Kidney (tissue), 22 donors: ENCODE measurements at places on chromosomes 6 and 20. TPM values are rescaled to one million over a fixed set of nuclear protein-coding genes. Genes with fewer than 3 reads are reported as not detected.

DNA sequence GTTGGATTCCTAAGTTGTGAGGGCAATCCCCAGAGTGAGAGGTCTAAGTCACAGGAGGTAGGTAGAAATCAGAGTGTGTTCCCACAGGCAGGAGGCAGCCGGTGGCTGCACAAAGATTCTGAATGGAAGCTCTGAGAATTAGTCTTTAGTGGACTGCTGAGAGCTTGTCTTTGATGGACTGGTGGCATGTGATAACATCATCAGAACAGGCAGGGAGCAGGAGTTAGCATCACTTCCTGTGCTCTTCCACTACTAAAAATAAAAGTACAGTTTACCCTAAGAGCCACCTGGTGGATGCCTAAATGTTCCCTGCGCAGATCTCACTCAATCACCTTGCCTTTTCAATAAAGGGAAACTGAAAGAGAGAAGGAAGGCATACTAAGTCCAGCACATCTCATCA, 294.6 kb upstream of the POU3F2 start:
- DNase-seq: no peak

Gene MRPS10
- total RNA-seq: 28.0 TPM

Gene GSTA2
- total RNA-seq: 0.28 TPM

Gene SRMS
- total RNA-seq: 0.38 TPM

GRCh38 chr20:63337786-63338420, 23.2 kb downstream of the CHRNA4 start:
- DNase-seq: no peak

GRCh38 chr20:25297141-25297905, 49.4 kb downstream of the PYGB start:
- DNase-seq: no peak

DNA sequence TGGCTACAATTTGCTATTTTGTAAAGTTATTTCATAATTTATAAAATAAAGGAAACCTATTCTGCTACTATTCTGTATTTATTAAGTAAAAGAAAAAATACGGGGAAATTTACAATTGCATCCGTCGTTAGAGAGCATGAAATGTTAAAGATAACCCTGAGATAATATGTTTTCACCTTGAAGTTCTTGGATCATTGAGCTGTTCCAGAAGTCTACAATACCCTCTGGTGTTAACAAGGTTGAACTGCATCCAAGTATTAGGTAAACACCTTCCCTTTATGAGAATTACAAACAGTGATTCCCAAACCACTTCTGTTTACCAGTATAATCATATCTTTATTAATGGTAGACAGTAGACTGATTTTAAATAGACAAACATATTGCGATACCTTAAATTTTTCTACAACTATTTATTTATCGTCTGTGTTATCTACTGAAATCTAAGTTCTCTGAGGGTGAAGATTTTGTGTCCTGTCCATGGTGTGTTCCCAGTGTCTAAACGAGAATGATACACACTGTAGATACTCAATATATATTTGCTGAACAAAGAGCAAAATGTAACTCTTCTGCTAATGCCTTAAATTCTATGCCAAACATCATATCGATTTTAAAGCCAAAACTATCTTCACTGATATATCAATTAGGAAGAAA, 28.2 kb downstream of the TBC1D32 start:
- peak; percentile 67 for DNase-seq

- DNase-seq: no peak
These were observed 47.0 kb downstream of the ZDHHC14 start for GRCh38 chr6:157427969-157428368.

- DNase-seq: no peak
These were observed 79.4 kb downstream of the JAG1 start for GRCh38 chr20:10594296-10594868.

DNA sequence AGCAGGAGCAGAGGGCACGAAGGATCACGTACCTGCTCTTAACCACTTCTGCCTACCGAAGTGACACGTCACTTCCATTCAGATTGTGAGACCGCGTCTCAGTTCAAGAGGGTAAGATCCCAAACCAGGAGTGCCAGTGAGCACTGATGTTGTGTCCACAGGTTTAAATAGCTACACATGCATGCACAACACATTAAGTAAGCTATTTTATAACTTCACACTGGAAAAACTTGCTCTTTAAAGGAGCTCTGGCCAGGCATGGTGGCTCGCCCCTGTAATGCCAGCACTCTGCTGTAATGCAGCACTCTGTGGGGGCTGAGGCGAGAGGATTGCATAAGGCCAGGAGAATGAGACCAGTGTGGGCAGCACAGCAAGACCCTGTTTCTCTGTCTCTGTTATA, 21.1 kb downstream of the ABHD12 start:
- DNase-seq: no peak

DNA sequence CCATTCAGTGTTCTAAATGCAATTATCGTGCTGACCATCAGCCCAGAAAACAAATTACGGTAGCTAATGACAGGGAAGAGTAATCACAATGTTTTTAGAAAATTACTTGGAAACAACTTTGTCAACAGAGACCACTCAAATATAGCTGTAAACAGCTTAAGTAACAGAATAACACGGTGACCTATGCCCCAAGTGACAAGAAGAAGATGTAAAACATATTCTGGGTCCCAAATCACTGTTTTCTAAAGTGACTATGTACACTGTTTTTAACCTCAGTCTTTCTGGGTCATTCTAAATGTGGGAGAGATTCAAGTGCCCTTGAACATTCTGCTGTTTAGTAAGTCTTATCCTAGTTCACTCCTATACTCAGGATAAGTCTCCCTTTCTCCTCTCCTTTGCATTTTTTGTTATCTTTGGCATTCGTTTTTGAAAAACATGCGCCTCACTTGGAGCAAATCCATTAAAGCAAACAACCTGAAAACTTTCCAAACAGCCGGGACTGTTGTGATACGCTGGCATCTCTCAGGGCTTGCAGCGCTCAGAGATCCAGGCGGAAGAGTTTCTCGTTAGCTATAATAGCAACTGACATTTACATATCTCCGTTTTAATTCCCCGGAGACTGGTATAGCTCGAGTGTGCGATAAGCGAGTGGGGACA, 114.5 kb upstream of the SOX4 start:
- peak; percentile 74 for DNase-seq

GRCh38 chr20:63087236-63087871, 80.6 kb upstream of the BHLHE23 start:
- DNase-seq: peak; percentile 41

DNA sequence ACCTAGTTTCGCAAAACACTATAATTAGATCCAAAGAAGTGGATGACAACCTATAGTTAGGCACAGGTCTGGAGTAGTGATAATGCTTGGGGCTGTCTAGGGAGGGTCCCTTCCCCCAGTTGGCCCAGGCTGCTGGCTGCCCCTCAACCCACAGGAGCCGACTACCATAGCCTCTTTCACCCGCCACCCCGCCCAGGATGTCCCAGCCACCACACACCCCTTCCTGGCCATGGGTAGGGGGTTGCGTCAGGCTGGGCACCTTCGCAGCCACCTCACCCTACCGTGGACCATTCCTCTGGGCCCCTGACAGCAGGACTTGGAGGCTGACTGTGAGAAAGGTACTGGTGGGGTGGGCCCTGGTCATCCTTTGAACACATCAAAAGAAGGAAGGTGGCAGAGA, 8.5 kb downstream of the TFEB start:
- no peak for DNase-seq

DNA sequence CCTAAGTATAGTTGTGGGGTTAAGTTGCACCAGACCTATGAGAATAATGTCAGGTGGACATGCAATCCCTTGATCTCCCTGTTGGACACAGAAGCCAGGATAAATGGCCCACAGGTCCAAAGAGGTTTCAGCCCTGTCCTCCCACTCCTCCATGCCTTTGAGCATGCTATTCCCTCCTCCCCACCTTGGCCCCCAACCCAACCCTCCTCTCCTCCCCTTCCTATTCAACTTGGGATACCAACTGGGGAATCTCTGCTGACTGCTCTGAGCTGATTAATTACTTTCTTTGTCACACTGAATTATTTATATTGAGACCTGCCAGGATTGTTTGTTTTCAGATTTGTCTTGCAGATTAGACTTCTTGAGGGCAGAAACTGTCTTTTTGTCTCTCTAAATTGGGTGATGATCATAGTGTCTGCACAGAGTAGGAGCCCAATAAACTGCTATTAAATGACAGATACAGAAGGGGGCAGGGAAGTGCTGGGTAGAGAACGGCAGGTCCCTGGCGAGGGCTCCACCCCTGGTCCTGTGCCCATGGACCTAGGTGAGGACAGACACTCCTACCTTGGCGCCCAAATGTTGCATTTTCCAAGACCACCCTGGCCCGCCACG, 120.9 kb downstream of the UNC5CL start:
- DNase-seq: no peak

Gene LRP11
- total RNA-seq: 34.0 TPM
